ENCODE measurements at places on chromosomes 5 and 9.

GRCh38 chr5:82905986-82906385 lies 171.2 kb downstream of the TMEM167A start:
- DNase-seq = no peak

- no peak for DNase-seq
Observed at GRCh38 chr9:130908146-130908877, 11.7 kb upstream of the QRFP start.

DNA sequence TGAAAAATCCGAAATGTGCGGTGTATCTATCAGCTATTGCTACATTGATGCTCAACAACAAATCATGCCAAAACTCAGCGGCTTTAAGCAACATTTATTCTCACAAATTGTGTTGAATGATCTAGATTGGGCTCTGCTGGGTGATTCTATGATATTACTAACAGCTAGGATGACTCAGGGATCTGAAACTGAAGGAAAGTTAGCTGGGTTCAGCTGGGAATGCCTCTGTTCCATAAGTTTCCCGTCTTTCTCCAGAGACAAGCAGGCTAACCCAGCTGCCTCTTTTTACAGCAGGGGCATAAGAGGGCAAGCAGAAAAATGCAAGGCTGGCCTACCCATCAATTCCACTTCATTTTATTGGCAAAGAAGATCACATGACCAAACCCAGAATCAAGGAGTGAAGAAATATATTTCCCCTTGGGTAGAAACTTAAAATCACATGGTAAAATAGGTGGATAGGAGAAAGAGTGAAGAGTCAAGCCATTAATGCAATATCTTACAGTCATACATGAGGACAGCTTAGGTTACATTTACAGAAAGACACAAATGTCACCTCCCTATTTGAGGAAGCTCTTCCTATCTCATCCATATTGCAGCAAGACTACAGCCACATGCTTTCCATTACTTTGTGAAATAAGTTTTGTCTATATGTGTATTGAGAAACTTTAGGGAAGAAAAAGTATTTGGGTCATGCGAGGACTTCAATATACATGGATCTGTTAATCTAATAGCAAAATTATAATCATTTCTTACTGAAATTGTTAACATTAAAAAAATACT lies 30.8 kb downstream of the IL7R start:
- DNase-seq = peak; percentile 45

- no peak for DNase-seq
Observed at GRCh38 chr5:133777951-133778350, 165.6 kb upstream of the FSTL4 start.

GRCh38 chr9:81032030-81032572 lies 657.2 kb downstream of the TLE1 start:
- DNase-seq = no peak

- DNase-seq = no peak
Observed at GRCh38 chr9:110668570-110669167, at the start of gene MUSK. Gene MUSK (plus strand): TSS chr9:110668791. CDS start chr9:110668905, 114 bp downstream.

DNA sequence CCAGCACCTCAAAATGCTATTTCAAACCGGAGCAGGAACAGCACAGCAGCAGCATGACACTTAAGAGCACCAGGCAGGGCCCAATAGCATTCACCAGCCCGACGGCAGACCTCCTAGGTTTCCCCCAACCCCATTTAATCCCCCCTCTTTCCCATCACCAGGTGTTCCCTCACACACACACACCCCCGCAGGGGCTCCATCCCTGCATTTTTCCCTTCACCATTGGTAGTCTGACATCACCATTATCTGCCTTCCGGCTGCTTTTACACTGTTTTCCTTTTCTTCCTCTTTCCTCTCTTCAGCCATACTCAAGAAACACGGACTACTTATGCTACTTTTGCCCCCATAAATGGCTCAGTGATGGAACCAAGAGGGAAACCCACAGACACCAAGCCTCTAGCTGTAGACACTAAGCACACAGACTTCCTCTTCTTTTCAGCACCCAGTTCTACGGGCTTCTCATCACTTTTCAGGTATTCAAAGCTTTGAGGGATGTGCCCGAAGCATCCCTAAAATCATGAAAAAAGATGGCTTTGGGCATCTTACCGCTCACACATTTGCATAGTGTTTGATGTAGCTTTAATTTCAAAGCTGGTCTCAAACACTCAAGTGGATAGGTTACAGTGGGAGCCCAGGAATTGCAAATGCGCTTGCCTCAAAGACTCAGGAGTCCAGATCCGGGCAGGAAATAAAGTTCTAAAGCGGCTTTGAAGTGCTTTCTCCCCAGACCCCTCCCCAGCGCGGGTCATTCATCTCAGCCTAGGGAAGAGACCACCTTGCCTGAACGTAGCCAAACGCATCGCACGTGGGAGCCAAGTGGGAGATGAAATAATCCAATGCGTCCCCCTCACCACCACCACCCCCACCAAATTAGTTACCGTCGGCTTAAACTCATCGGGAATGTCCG lies 141.5 kb downstream of the TSSK1B start:
- DNase-seq = no peak

- no peak for DNase-seq
Observed at GRCh38 chr9:84374013-84374412, 33.5 kb upstream of the SLC28A3 start.

DNA sequence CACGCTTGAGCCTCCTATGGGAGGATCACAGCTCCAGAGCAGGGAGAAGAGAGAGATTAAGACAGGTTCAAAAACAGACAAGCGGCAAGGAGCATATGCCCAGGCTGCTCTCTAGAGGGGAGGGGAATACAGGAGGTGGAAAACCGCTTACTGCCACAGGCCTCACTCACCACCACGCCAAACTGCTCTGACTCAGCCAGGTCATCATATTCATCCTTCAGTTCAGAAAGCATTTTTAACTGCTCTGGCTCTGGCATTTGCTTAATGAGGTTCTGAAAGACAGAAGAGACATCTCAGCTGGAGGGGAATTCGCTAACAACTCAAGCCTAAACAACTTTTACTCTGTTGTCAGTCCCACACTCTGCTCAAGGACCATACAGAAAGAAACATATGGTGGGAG lies 40.1 kb downstream of the PCDHGC5 start:
- no peak for DNase-seq

- no peak for DNase-seq
Observed at GRCh38 chr5:148457183-148457620, 73.4 kb downstream of the FBXO38 start.

DNA sequence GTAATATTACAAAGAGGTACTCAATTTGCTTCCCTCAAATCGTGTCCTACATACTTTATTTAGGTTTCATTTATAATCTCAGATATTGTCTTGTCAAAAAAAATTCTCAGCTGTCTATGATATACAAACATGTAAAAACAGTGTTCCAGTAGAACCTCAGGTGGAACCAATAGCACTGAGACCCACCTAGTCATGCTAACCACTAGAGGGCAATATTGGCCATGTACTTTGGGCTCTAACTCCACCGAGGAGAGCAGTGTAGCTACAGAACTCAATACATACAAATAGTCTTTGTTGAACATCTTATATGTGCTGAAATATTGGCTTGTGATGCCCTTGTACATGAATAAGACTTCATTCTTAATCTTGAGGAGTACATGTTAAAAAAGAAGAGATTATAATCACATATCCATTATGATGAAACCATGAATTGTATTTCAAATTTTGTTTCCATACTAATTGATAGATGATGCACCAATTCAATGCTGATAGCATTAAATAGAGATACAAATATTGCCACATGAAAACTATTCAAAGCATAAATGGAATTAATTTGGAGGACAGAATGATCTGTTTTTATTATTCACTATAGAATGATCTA lies 71.2 kb upstream of the CNTLN start:
- peak; percentile 60 for DNase-seq

DNA sequence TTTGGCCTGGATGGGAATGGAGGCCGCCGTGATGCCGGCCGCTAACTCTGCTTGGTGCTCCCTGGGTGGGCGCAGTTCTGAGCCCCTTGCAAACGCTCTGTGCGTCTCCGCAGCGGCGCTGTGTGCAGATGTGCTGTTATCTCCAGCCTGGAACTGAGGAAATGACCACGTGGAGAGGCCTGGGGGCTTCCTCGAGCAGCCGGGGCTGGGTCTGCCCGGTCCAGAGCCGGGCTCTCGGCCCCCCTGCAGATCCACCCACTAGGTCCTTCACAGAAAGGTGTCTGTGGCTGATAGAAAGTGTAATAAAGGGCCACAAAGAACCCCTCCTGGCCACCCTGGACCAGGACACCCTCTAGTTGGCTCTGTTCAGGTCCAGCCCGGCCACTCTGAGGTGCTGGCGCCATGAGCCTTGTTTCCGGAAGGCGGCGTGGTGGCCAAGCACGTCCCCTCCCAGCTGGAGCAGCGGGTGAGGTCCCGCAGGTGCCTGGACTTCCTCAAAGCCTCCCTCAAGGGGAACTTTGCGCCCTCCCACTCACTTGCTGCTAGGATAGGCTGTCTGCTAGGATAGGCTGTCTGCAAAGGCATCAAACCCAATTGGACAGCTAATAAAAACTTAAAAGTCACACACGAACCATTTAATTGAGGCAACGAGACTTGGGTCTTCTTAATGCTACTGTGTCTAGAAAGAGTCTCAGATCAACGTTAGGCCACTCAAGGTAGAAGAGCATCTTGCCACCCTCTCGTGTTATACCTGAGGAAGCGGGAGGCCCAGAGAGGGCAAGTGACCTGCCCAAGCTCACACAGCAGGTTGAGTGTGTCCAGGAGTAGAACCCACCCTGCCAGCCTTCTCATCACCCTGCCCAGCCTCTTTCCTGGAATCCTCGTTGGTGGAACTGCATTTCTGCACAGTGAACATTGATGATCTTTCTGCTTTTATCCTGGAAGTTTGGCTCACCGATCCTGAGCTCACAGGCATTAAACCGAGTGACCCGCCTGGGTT lies 109.3 kb upstream of the FCN2 start:
- DNase-seq = no peak

- no peak for DNase-seq
Observed at GRCh38 chr9:127178686-127179632, 56.5 kb upstream of the ANGPTL2 start.

GRCh38 chr9:8364026-8364752 lies 564.6 kb upstream of the DMAC1 start:
- no peak for DNase-seq

GRCh38 chr5:103333376-103333775 lies 74.8 kb downstream of the MACIR start:
- no peak for DNase-seq

DNA sequence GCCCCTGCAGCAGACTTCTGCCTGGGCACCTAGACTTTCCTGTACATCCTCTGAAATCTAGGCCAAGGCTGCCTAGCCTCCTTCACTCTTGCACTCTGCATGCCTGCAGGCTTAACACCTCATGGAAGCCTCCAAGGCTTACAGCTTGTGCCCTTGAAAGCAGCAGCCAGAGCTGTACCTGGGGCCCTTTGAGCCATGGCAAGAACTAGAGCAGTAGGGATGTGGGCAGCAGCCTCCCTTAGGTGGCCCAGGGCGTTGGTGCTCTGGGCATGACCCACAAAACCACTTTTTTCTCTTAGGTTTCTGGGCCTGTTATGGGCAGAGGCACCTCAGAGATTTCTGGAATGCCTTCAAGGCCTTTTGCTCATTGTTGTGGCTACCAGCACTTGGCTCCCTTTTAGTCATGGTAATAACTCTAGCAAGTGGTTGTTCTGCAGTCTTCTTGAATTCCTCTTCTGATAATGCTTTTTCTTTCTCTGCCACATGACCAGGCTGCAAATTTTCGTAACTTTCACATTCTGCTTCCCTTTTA lies 606.2 kb downstream of the TLE4 start:
- no peak for DNase-seq

DNA sequence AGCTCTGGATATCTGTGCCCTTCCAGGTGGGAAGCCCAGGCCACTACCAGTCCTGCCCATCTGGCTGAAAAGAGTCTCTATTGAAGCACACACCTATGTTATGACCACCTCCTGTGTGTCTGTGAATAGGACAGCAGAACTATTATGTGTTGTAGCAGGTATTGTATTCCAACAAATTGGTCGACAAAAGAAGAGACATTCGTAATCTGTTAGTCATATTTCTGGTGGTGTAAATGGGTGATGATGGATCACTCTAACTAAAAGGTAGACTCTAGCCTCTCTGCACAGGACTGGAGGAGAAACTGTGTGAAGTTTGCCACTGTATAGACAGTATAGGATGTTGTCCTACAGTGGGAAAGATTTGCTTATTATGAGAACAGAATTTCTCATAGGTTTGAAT lies 416.1 kb downstream of the TMEM38B start:
- no peak for DNase-seq

GRCh38 chr5:1439388-1440097 lies 5.7 kb downstream of the SLC6A3 start:
- no peak for DNase-seq

GRCh38 chr5:58357121-58357520 lies 102.8 kb downstream of the PLK2 start:
- no peak for DNase-seq

GRCh38 chr5:1777281-1778137 lies 22.1 kb downstream of the MRPL36 start:
- no peak for DNase-seq

DNA sequence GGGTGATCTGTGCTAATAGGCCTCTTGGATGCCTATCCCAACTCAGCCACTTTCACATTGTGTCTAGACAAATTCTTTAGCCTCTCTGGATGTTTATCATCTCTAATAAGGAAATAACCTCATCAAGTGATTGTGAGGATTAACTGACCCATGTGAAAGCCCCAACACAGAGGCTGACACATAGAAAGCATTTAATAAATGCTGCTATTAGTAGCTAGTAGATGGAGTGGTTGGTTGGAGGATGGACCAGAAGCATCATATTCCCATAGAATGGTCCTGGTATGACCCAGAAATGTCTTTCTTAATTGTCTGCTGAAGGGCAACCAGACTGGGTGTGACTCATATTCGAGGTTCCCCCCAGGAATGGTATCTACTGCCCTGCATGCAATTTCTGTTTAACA lies 124.4 kb downstream of the PIK3R1 start:
- DNase-seq = no peak

- DNase-seq = no peak
Observed at GRCh38 chr5:138230981-138231589, 18.0 kb upstream of the CDC23 start.

DNA sequence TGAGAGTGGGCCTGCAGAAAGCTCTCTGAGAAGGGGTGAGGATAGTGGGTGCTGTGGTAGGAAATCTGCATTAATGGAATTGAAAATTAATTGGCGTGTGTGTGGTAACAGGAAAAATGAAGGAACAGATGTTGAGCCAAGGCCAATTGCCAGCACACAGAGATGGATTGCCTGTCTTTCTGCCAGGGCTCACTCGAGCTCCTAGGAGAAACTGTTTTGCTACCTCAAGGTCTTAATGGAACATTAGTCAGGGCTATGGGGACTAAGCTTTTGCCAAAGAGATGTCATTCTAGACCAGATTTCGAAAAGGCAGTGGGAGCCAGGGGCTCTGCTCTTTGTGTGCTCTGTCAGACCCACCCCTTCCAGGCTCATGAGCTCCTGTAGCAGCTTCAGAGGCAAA lies 124.0 kb upstream of the EFNA5 start:
- DNase-seq = no peak

GRCh38 chr5:30069441-30070263 lies 1123.8 kb upstream of the CDH6 start:
- DNase-seq = no peak

- DNase-seq = no peak
Observed at GRCh38 chr5:139761057-139761450, 34.6 kb upstream of the PSD2 start.

- peak; percentile 94 for DNase-seq
Observed at GRCh38 chr5:126600631-126601511, at the start of gene PHAX. Gene PHAX (plus strand): TSS chr5:126600947. CDS start chr5:126600963, 16 bp downstream.

Measured in activated CD4-positive, alpha-beta T cell treated with anti-CD3 and anti-CD28 coated beads, Interleukin-2, amount 10 ng/mL, durations not matched to agents 24 days and 14 days (primary cell).